Hepatocyte (in vitro differentiated cells): ENCODE measurements at places on chromosomes 13 and 19. TPM values are rescaled to one million over a fixed set of nuclear protein-coding genes. Genes with fewer than 3 reads are reported as not detected.

Gene RPL18
- 616 and 623 TPM in 2 replicates for polyA plus RNA-seq

Gene PCDH9
- 6.9 and 9.5 TPM in 2 replicates for polyA plus RNA-seq

Gene TRIP10
- 79.5 and 85.7 TPM in 2 replicates for polyA plus RNA-seq

Gene ZNF555
- polyA plus RNA-seq, result 2.7 and 3.0 TPM in 2 replicates

Gene RNF225
- polyA plus RNA-seq, result 0.47 TPM in 1 of 2 replicates, not detected in the other

Gene PSG7
- polyA plus RNA-seq, result not detected in 2 replicates

Gene N4BP2L1
- polyA plus RNA-seq, result 4.8 TPM in 2 replicates

Gene ZNF99
- polyA plus RNA-seq, result not detected in 2 replicates

Gene SIAH3
- polyA plus RNA-seq, result not detected in 2 replicates

Gene HPN
- polyA plus RNA-seq, result 206 and 241 TPM in 2 replicates

Gene ALG5
- polyA plus RNA-seq, result 99.4 and 100 TPM in 2 replicates

Gene DMKN
- 99.5 and 111 TPM in 2 replicates for polyA plus RNA-seq

Gene VPS36
- 23.5 and 32.3 TPM in 2 replicates for polyA plus RNA-seq

Gene MBD3L3
- not detected in 2 replicates for polyA plus RNA-seq

Gene GARIN5A
- polyA plus RNA-seq, result 10.4 and 11.5 TPM in 2 replicates

Gene GPR12
- not detected in 2 replicates for polyA plus RNA-seq

Gene NCCRP1
- polyA plus RNA-seq, result 7.0 and 13.6 TPM in 2 replicates

Gene SPRY2
- 69.4 and 74.6 TPM in 2 replicates for polyA plus RNA-seq

Gene BCKDHA
- polyA plus RNA-seq, result 30.3 and 39.6 TPM in 2 replicates

Gene SYNGR4
- polyA plus RNA-seq, result 0.51 and 1.3 TPM in 2 replicates

Gene KLK2
- not detected in 2 replicates for polyA plus RNA-seq

Gene ARHGAP35
- 11.5 and 18.6 TPM in 2 replicates for polyA plus RNA-seq

Gene CCL25
- 2.1 TPM in 1 of 2 replicates, not detected in the other for polyA plus RNA-seq

Gene CEACAM8
- not detected in 2 replicates for polyA plus RNA-seq

Gene NPHS1
- 0.15 and 0.76 TPM in 2 replicates for polyA plus RNA-seq

Gene ZNF763
- polyA plus RNA-seq, result 1.2 and 2.8 TPM in 2 replicates

Gene ATP1A3
- 0.82 TPM in 1 of 2 replicates, not detected in the other for polyA plus RNA-seq

Gene IGSF23
- polyA plus RNA-seq, result 0.21 and 3.8 TPM in 2 replicates

Gene SIGLEC10
- 0.84 TPM in 1 of 2 replicates, not detected in the other for polyA plus RNA-seq

Gene PBX4
- 2.5 and 4.3 TPM in 2 replicates for polyA plus RNA-seq

Gene ZNF888
- 1.2 and 4.8 TPM in 2 replicates for polyA plus RNA-seq

Gene CTXN1
- polyA plus RNA-seq, result 13.5 and 14.5 TPM in 2 replicates

Gene UNC13A
- 0.21 TPM in 1 of 2 replicates, not detected in the other for polyA plus RNA-seq

Gene KDM4B
- polyA plus RNA-seq, result 29.6 and 34.0 TPM in 2 replicates

Gene ZNF829
- 0.83 and 1.6 TPM in 2 replicates for polyA plus RNA-seq

Gene NALCN
- polyA plus RNA-seq, result 0.36 and 0.57 TPM in 2 replicates

Gene ZNF320
- polyA plus RNA-seq, result 5.6 and 15.2 TPM in 2 replicates

Gene TDRD12
- 0.62 TPM in 1 of 2 replicates, not detected in the other for polyA plus RNA-seq

Gene UBE2L5
- polyA plus RNA-seq, result not detected in 2 replicates

Gene CPB2
- polyA plus RNA-seq, result 25.6 and 43.3 TPM in 2 replicates

Gene LENG9
- polyA plus RNA-seq, result 0.59 and 1.00 TPM in 2 replicates

Gene NTF4
- 6.9 and 11.5 TPM in 2 replicates for polyA plus RNA-seq

Gene CGB3
- not detected in 2 replicates for polyA plus RNA-seq

Gene ZNF570
- polyA plus RNA-seq, result 1.2 and 1.8 TPM in 2 replicates

Gene ZNF677
- 18.7 and 21.2 TPM in 2 replicates for polyA plus RNA-seq

Gene CD22
- polyA plus RNA-seq, result 1.9 TPM in 1 of 2 replicates, not detected in the other

Gene SYMPK
- polyA plus RNA-seq, result 33.4 and 39.0 TPM in 2 replicates

Gene ZNF564
- 5.0 and 6.1 TPM in 2 replicates for polyA plus RNA-seq

Gene ZNF329
- polyA plus RNA-seq, result 1.8 and 2.8 TPM in 2 replicates

Gene ZNF600
- polyA plus RNA-seq, result 14.6 and 16.9 TPM in 2 replicates

Gene ZNF540
- polyA plus RNA-seq, result 1.3 and 1.9 TPM in 2 replicates

Gene POU4F1
- 0.16 TPM in 1 of 2 replicates, not detected in the other for polyA plus RNA-seq

Gene NUMBL
- 31.3 and 32.1 TPM in 2 replicates for polyA plus RNA-seq

Gene BCL2L12
- polyA plus RNA-seq, result 28.3 and 32.5 TPM in 2 replicates

Gene CCDC169
- polyA plus RNA-seq, result 1.9 and 4.2 TPM in 2 replicates

Gene DACH1
- 1.1 and 1.3 TPM in 2 replicates for polyA plus RNA-seq
